H9 (cell line): ENCODE measurements at places on chromosomes 12 and 14.

DNA sequence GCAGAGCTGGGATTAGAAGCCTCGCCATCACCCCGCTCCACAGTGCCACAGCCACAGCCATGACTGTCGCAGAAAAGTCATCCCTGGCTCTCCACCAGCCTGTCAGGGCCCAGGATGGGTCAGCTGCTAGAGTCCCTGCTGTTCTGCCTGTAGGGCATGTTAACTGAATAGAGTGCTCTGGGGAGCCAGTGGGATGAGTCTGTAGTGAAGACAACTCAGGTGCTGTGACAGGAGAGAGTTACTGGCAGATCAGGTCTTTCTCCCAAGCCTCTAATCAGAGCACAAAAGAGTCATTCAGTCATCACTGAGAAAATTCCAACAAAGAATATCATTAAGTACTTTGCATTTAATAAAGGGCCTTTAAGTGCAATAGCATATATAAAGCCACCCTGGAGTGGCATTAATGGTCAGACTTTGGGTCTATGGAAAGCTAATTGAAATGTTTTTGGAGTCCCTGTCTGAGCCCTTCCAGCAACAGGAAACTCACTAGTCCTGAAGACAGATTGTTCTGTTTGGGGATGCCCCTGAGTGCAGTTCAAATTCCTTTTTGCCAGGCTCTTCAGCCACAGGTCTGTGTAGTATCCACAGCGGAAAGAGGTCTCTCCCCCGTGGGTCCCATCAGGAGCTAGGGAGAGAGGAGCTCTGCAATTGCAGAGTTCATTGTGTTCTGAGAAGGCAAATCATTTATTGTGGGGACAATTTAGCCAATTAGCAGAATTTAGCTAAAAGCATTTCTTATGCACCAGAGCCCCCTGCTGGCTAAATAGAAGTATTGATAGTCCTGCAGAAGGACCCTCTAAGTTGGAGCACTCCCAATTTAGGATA is 45.2 kb upstream of the C14orf132 start:
- DNase-seq = peak; percentile 72

GRCh38 chr12:48446161-48446776 is 26.1 kb upstream of the ANP32D start:
- DNase-seq = no peak

- DNase-seq = no peak
Observed at GRCh38 chr14:96951511-96951910, 154.3 kb downstream of the VRK1 start.

DNA sequence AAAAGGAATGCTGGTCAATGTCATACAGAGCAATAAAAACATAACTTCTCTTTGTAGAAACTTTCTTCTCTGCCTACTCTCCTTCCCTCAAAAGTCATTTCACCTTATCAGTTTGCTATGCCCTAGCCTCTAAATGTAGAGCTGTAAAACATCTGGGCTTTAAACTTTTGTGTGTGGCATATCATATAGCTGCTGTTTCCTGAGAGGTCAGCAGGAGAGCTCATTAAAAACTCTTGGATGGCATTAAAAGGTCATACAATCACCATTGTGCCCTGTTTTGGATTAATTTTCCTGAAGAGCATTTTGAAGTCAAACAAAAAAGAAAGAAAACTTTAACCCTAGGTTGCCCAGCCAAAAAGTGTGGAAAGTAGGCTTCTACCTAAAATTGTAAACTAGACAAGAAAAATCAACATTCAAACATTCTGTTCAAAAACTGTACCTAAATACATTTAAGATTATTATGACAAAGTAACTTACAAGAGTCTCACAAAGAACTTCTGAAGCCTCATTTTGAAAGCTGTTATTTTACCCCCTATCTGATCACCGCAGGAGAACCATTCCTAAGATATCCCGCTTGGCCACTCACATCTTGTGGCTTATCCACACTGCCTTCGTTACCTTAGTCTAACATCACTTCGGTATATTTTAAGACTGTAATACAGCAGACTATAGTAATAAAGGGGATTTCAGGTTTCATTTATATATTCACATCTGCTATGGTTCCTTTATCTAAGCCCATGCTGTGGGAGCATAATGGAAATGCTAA is 38.1 kb downstream of the TXNDC16 start:
- DNase-seq = no peak

DNA sequence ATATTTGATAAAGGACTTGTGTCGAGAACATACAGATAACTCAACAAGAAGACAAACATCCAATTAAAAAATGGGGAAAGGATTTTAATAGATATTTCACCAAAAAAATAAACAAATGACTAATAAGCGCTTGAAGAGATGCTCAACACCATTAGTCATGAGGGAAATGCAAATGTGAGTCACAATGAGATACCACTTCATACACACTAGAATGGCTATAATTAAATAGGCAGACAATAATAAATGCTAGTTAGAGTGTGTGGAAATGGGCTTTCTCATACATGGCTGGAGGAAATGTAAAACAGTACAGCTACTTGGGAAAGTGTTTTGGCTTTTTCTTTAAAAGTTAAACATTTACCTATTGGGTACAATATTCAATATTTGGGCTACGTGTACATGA is 34.8 kb downstream of the DLK1 start:
- DNase-seq = no peak

GRCh38 chr12:115268451-115268850 is 584.5 kb upstream of the TBX3 start:
- DNase-seq = no peak

- DNase-seq = no peak
Observed at GRCh38 chr12:47268501-47269454, 189.0 kb upstream of the AMIGO2 start.

GRCh38 chr14:75631453-75631831 is 29.2 kb downstream of the ERG28 start:
- peak; percentile 70 for DNase-seq

- DNase-seq = no peak
Observed at GRCh38 chr12:51959211-51959610, 7.7 kb downstream of the ACVR1B start.

- no peak for DNase-seq
Observed at GRCh38 chr12:63809566-63809965, 29.9 kb downstream of the RXYLT1 start.

DNA sequence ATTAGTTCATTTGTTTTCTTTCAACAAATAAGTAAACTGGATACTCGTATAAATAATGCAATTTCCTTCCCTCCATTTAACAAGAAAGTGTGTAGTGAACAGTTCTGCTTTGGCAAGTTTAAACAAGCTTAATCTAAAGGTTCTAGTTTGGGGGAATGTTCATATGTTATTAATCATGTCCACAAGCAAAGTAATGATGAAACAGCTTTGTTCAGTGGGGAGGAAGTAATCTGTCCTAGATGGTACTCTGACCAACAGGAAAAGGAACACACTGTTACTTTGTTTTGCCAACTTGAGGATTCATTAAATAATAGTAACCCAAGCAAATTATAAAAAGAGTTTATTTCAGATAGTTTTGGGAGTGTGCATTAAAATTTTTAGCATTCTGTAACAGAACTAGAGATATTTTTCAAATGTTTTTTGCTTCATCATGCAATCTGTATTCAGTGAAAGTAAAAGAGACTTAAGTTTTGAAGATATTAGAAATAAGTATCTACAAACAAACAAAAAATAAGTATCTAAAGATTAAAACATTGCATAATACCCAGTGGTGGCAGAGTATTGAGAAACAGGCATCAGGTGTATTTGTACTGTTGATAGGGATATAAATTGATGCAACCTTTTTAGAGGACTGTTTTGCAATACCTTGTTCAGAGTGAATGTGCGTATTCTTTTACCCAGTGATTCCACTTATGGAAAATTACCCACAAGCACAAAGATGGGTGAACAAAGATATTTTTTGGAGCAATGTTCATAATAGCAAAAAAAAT is 61.1 kb downstream of the RAB35 start:
- no peak for DNase-seq

DNA sequence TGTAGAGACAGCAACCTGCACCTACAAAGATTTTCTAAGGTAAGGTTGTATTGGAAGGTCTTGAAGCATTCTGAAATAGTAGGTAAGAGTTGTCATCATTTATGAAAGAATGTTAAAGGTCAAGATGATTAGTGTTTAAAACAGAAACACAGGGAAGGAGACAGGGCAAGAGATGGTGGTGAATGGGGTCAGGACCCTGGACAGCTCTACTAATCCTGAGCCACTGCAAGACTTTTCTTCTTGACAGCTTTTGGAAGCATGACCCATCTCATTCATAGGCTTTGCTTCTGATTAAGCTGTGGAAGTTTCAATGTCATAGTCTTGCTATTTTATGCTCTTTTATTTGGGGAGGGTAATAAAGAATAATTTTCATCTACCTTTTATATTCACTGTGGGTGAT is 75.5 kb upstream of the CAND1 start:
- peak; percentile 51 for DNase-seq

DNA sequence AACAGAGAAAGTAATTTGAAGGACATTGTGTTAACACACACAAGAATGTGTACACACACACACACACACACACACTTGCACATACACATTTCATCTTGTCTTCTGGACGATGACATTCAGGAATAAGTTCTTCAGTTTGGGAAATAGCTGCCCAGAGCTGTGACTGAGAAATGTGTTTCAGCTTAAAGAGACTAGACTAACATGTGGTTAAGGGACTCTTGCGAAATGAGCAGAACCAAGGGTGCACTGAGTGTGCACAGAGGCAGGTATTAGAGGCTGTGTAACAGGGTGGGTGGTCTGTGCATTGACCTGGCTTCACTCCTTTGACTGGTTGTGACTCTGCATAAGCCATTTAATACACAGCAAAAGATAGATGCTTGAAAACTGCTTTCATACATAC is 29.4 kb upstream of the KCNA5 start:
- no peak for DNase-seq

DNA sequence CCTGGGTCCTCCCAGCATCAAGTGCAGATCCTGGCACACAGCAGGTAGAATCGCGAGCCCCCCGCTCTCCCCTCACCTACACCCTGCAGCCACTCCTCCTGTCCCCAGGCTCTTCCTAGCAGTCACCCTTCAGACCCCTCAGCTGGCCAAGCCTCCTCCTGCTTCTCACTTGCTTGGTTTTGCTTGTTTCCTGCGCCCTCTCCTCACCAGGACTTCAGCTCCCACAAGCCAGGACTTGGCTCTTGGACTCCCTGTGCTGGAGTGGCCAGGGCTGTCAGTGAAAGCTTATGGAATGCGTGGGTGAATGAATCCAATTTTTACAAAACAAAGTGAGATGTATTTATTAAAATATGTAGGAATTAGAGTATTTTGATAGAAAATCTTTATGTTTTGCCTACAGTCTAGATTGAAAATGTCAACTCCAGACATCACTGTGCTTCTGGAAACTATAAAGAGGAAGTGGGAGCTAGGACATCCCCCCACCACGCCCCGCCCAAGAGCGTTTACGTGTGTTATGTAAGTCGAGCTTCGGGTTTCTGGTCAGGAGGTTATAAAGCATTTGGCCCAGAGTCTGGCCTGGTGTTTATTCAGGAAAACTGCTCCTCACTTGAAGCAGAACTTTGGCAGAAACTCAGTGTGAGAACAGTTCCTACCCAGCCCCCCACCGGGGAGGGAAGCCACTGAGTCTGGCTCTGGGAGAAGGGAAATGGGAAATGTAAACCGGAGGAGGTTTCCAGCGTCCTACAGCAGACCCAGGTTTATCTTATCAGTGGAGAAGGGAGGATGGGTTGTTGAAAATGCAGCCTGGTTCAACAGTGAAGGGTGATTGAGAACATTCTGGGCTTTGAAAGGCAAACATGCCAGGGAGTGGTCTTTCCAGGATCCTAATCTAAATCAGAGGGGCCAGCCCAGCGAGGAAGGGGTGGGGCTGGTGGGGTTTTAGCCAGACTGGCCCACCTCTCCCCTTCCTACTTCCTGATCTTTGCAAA is 8.8 kb downstream of the ALDH2 start:
- DNase-seq = no peak

DNA sequence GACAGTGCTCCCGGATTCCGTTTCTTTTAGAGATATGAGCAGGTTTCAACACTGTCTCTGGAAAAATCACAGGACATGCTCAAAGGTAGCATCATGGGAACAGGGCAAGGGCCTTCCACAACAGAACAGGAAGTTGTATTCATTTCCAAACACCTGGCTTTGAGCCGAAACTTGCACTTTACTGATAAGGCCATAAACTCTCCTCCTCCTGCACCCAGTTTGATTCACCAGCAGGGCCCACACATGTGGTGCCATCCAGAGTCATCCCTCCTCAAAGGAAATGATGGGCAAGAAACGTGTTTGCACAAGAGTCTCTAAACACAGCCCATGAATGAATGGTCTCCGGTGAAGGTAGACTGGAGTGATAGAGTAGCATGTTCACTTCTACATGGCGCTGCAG is 268.4 kb upstream of the FKBP4 start:
- DNase-seq = no peak

GRCh38 chr12:132600048-132601032 is 10.0 kb downstream of the LRCOL1 start:
- peak; percentile 87 for DNase-seq

- no peak for DNase-seq
Observed at GRCh38 chr12:48788524-48788853, 400 bp downstream of the ADCY6 start.

GRCh38 chr12:11573880-11574279 is 75.6 kb upstream of the ETV6 start:
- no peak for DNase-seq

- no peak for DNase-seq
Observed at GRCh38 chr14:33561488-33562175, 389.2 kb downstream of the EGLN3 start.

GRCh38 chr12:62319058-62319457 is 58.9 kb downstream of the USP15 start:
- no peak for DNase-seq

- no peak for DNase-seq
Observed at GRCh38 chr14:81682701-81683100, 149.0 kb upstream of the SEL1L start.

DNA sequence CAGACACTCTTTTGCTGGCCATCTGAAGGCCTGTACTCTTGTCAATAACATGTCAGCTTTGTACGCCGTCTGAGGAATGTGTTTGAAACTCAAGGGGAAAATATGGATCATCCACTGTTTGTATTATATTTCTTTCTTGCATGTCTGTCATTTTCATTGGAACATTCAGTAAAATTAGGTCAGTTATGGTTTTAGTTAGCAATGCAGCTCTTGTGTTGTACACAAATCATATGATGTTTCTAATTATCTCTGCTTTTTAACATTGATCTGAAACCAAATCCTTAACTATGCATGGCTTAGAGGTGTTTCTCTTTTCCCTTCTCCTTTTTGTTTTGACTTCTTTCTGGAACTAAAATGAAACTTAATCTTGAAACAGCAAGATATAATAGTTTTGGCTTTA is 333.6 kb upstream of the PRICKLE1 start:
- no peak for DNase-seq

- DNase-seq = peak; percentile 80
Observed at GRCh38 chr12:57844709-57845477, 1.6 kb downstream of the CTDSP2 start.

DNA sequence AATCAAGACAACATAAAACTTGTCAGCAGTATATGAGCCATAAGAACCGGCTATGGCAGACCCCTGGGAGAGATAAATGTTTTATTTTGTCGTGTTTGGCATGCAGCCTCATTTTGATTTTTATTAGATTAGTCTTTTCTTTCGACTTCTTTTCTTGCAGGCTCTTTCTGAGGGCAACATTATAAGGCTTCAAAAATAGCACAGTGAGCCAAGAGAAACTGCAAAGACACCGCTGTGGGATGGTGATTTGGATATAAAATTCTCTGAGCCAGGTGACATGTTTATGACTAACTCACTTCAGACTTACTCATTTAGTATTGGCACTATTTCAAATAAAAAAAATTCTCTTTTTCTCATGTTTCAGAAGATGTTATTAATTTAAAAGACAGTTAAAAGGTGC is 96.8 kb upstream of the PKP2 start:
- no peak for DNase-seq
